ENCODE measurements at places on chromosomes 2 and 18.

DNA sequence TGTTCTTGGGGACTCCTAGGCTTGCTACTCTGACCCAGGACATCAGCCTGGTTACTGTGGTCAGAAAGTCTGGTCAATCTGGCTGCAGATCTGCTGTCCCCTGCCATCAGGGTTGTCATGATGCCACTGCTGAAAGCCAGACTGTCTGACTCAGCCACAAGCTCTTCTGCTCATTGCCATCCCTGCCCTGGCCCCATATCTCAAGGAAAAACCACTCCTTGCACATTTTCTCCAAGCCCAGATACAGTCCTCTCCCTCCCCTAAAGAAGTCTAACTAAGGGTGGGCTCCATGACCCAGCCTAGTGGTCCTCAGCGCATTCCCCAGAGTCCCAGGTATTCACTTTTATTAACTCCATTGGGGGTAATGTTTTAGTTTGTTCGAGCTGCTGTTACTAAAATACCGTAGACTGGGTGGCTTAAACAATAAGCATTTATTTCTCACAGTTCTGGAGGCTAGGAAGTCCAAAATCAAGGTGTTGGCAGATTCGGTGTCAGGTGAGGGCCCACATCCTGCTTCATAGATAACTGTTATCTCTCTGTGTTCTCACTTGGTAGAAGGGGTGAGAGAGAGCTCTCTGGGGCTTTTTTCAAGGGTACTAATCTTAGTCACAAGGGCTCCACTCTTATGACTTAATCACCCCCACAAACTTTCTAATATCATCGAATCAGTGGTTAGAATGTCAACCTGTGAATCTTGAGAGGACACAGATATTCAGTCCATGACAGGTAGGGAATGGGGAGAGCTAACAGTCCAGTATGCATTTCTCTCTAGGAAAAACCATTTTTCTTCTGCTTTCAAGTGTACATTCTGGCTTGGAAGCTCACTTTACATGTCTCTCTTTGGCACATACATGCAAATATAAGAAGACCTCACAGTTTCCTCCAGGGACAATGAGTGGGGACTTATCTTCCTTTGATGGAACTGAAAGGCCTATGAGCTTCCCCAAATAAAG lies 94.8 kb upstream of the CXCR4 start:
- no peak for DNase-seq

DNA sequence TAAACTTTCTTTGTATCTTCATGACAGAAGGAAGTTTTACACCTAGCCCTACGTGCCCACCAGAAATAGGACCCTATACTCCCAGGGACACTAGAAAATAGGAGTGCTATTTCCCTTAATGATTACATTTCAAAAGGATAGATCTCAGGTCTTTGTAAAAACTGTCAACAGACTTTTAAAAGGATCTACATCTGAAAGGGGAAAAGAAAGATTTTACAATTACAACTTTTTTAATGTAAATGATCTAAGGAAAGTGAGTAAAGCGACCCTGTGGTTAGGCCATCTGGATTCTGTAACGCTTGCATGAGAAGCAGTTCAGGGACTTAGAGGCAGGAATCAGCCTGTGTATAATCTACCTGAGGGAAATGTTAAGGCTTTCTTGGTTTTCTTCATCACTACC lies 431.8 kb upstream of the MC4R start:
- DNase-seq, result no peak

DNA sequence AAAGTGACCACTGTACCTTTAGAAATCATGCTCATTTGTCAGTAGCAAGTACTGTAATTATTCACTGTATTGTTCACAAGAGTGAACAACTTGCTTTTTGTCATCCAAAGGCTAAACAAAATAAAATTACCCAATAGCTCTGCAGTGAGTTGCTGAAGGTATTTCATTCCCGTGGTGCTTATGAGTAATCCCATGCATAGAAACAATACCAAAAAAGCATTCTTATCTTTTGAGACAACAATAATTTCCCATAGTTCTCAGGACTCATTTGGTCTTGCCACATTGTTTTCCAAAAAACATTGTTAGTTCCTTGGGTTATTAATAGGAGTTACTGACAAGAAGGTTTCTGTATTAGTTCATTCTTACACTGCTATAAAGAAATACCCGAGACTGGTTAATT lies 503.2 kb upstream of the FAM98A start:
- DNase-seq, result no peak

- no peak for DNase-seq
Observed at GRCh38 chr2:45494275-45494977, 116.6 kb downstream of the SRBD1 start.

- DNase-seq, result no peak
Observed at GRCh38 chr2:191885650-191886049, 38.8 kb upstream of the CAVIN2 start.
